GM03348 (cell line): ENCODE measurements at places on chromosomes 2 and 18.

DNA sequence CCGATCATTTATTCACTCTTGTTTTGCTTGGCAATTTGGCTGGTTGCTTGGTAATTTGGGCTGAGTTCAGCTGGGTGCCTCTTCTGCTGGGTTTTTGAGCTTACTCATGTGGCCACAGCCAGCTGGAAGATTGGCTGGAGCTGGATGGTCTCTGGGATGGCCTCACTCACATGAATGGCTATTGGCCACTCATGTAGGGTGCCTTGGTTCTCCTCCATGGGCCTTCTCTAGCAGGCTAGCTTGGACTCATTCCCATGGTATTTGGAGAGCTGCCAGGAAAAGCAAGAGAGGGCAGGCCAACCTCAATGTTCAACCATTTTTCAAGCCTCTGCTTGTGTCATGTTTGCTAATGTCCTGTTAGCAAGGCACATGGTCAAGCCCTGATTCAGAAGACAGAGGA, 16.9 kb downstream of the ZAP70 start:
- DNase-seq = no peak

- DNase-seq = no peak
Observed at GRCh38 chr2:28252311-28252710, 140.3 kb upstream of the FOSL2 start.

- DNase-seq = no peak
Observed at GRCh38 chr2:188850786-188851185, 123.4 kb upstream of the COL3A1 start.

DNA sequence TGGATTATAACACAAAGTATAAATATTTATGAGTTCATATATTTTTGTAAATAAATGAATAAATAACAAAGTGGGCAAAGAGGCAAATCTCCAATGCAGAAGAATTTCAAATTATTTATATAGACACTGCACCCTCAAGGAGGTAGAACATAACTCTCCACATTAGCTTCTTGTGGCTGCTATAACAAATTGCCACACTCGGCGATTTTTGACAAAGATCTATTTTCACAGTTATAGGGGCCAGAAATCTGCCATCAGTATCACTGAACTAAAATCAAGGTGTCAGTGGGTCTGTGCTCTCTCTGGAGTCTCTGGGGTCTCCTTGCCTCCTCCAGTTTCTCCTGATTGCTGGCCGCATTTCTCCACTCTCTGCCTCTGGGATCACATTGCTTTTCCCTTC, 92.0 kb upstream of the FAM136A start:
- no peak for DNase-seq

- no peak for DNase-seq
Observed at GRCh38 chr2:134258684-134259388, 5.0 kb downstream of the MGAT5 start.

GRCh38 chr18:9862686-9863085, 23.1 kb upstream of the TXNDC2 start:
- no peak for DNase-seq

DNA sequence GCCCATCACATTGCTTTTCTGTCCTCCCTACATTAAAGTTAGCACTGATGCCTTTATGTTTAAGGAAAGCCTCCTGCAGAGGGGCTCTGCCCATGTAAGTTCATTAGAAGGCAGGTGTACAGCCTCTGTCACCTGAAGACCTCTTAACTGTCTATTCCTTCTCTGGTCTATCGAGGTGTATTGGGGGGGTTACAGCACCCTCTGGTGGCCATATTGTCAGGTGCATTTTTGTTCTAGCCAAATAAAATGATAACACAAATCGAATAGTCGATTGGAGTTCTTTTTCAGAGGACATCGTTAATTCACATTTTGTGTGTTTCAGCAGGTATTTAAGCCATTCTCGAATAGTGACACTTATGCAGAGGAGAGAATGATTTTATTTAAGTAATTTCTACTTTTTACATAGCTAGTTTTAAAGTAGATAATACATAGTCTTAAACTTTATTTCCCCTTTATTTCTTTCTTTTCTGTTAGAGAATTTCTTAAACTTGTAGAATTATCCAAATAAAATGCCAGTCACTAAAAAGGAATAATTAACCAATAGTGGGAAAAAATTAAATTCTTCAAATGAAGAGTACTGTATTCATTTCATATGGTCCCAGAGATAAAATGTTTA, 136.8 kb downstream of the NEDD4L start:
- DNase-seq = peak; percentile 76

- DNase-seq = no peak
Observed at GRCh38 chr2:18373664-18374063, 186.8 kb downstream of the RDH14 start.

- peak; percentile 10 for DNase-seq
Observed at GRCh38 chr2:118048401-118048800, 34.5 kb upstream of the CCDC93 start.

- no peak for DNase-seq
Observed at GRCh38 chr2:96254571-96254970, 11.2 kb downstream of the TMEM127 start.

- peak; percentile 46 for DNase-seq
Observed at GRCh38 chr2:166593403-166593802, 99.4 kb upstream of the SCN7A start.

GRCh38 chr2:226796840-226797288, 2.8 kb downstream of the IRS1 start:
- DNase-seq = peak; percentile 80

- no peak for DNase-seq
Observed at GRCh38 chr2:164234074-164234473, 387.2 kb downstream of the GRB14 start.

DNA sequence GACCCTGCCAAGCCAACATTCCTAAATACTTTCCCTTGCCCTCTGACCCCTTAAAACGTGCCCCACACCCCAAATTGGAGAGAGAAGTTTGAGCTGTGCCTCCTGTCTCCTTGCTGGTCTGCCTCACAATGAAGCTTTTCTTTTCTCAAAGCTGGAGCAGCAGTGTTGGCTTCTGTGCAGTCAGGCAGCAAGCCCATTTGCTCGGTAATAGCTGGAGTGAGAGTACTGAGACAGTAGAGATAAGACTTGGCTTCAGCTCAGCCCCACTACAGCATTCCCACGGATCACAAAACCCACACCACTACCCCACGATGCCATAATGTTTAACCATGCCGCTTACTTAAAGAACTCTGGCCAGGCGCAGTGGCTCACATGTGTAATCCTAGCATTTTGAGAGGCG, 73.0 kb downstream of the NCAPH start:
- DNase-seq = no peak

DNA sequence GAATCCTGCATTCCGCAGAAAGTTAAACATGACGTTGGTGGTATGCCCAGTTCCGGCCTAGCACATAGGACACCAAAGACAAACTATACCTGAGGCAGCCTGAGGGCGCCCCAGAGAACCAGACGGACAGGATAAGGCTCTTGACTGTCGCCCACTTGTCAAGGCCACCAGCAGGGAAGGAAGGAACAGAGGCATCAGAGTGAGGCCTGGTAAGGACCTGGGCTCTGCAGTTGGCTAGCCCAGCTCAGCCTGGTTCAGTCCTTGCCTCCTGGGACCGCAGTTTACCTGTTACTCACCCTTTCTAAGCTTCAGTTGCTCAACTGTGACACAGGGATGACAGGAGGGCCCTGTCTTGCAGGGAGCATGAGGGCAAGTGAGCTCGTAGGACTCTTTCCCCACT, 82.1 kb downstream of the ACTR2 start:
- DNase-seq = no peak

- no peak for DNase-seq
Observed at GRCh38 chr18:3649135-3649632, 199.2 kb downstream of the TGIF1 start.

DNA sequence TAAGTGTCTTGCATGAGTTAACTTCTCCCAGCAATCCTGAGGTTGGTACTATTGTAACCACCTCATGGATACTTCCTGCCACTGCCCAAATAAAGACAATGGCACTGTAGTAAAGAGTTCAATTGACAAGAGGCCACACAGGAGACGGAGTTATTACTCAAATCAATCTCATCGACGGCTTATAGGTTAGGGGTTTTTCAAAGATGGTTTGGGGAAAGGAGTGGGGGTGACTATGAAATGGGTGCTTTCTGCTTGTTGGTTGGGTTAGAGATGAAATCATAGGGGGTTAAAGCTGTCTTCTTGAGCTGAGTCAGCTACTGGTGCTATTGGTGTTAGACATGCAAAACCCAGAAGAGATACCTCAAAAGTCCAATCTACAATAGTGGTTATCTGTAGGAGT, 1258.0 kb upstream of the ZEB2 start:
- DNase-seq = no peak

GRCh38 chr2:41160439-41160838, 708.5 kb upstream of the SLC8A1 start:
- DNase-seq = no peak

GRCh38 chr18:58135701-58136331, 91.8 kb downstream of the NEDD4L start:
- peak; percentile 77 for DNase-seq

DNA sequence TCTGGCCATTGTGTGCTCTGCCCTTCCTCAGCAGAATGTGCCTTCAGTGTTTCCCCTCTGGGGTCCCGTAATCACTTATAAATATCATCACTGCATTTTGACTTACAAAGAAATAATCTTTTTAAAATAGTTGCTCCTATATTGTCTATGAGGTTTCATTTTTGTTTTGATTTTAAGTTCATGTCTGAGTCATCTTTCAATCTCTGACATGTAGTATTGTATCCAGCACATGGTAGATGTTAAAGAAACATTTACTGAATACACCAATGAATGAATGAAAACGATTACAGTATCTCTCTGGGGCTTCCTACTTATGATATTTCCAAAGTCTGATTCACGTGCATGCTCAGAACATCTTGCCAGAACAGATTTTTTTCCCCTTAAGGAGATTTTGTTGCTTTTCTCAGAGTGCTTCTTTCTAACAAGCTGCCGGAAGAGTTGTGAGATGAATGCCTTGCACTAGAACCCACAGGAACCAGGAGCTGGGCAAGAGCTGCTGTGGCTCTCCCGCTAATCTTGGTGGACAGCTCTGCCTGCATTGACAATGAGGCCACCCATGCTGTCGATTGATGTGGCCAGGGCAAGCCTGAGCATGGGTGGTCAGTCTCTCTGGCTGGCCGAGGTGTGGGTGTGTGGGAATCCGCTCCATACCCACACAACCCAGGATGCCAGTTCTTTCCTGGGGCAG, 199.4 kb downstream of the CYRIA start:
- DNase-seq = no peak

DNA sequence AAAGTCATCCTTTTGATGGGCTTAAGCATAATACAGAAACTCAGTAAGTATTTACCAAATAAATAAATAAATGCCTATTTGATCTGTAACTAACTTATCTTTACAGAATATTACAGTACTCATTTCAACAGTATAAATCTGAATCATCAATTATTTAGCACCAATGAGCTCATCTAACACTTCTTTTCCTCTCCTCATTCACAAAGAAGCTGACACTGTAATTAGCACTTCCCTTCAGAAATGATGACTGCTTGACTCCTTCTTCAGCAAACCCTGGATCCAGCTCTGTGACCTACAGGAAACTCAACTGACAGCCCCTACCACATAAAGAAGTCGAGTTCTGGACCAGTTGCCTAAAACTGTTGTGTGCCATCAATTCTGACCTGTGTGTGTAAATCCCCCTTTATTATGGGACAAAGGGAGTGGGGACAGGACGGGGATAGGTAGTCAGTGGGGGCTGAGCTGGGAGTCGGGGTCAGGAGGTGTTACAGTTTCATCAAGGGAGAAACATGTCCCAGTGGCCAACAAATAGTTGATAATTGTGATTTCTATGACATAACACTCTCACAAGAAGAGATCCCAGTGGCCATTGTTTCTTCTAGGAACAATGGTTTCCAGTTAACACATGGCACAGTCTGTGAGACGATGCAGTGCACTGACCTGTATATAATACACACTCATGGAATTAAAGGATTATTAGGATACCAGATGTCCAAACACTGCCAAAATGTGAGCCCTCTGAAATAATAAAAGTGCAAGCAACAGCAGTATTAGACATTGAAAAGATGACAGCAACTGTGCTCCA, 68.7 kb downstream of the STK39 start:
- DNase-seq = no peak

GRCh38 chr2:206392118-206392517, 51.2 kb upstream of the ADAM23 start:
- peak; percentile 60 for DNase-seq

DNA sequence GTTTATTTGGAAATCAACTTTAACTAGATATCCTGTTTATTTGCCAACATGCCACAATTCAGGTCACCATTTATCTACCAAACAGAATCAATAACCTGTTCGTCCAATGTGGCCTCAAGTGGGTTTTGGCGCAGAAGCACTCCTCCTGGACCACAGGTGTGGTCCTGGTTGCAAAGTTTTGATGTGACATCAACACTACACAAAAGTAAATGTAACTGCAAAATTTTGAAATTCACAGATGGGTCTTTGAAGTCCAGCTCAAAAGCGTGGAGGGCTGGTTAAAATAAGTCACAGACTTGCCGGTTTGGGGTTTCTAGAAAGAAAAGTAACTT, 474 bp upstream of the GCA start:
- DNase-seq = no peak

DNA sequence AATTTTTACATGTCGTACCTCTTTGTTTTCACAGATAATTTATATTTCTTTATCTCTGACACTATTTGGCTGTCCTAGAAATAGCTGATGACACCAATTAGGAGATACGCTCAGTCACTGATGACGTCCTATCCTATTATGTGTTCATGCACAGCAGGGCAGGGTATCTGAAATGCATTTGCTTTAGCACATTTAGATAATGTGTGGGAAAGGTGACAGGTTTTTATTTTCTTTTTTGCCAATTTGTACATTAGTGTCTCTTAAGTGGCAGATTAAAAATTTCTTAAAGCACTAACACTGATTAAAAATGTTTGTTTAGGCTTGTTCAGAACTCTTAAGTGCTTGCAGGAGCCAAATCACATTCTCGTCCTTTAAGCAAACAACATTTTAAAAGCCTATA, 39.7 kb downstream of the CDC42EP3 start:
- DNase-seq = no peak

DNA sequence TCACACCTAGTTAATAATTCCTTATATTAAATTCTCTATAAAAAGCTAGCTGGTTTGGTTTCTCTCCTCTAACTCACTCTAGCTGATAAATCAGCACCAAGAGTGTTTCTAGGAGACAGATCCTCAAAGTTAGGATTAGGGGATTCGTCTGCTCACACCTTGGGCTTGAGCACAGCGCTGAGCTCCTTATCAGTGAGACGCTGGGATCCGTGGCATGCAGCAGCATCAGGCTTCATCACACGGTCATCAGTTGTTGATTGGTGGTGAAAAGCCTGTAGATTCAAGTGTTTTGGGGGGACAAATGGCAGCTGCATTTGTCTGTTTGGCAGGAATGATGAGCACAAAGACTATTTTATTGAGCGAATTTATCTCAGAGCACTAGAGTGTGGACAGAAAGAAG, 72.6 kb upstream of the MC2R start:
- no peak for DNase-seq
